ENCODE measurements at places on chromosomes 6 and 20.

DNA sequence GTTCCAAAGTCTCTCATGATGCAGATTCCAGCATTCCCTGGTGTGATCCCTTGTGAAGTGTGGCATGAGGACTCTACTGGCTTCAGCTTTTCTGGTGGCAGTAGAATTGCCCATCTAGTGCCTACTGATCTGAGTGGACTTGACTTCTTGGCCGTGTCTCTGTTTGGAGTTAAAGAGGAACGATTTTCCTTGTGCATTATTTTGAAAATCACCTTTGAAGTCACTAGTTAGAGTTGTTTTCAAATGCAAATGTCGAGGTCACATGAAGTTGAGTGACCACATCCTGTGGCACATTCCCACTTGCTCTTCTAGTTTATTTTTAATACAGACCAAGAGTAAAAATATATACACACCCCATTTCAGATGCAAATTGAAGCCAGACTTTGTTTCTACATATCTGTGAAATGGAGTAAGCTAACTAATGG is 270.7 kb upstream of the TAB2 start:
- DNase-seq, result no peak

- no peak for DNase-seq
Observed at GRCh38 chr6:36098920-36099647, 31.2 kb upstream of the MAPK13 start.

DNA sequence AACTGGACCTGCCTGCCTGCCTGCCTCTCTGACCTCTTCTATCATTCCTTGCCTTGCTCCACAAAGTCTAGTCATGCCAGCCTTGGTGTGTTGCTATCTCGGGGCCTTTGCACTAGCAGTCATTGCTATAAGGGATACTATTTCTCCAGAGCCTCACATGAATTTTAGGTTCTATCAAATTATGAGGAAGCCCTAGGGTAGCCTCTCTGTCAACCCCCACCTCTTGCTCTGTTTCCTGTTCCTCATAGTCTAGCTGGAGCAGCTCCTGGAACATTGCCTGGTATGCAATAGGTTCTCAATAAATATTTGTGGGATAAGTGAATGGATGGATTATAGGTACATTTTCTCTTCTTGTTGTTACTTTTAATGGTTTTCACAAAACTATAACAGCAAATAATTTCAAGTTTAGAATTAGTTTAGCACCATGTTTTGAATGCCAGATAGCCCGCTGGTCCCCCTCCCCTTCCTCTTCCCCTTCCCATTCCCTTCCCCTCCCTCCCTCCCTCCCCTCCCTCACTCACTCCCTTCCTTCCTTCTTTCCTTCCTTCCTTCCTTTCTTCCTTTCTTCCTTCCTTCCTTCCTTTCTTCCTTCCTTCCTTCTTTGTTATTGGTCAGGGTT is 46.9 kb upstream of the DTNBP1 start:
- no peak for DNase-seq

GRCh38 chr20:8435285-8436035 is 303.4 kb downstream of the PLCB1 start:
- DNase-seq, result no peak

- peak; percentile 98 for DNase-seq
Observed at GRCh38 chr6:151451950-151452749, at the start of gene RMND1. Gene RMND1, minus strand, starts transcription at chr6:151452126. Its CDS starts 6,315 bp downstream, at chr6:151445811.

GRCh38 chr6:75368151-75368779 is 83.7 kb upstream of the TMEM30A start:
- DNase-seq, result no peak

DNA sequence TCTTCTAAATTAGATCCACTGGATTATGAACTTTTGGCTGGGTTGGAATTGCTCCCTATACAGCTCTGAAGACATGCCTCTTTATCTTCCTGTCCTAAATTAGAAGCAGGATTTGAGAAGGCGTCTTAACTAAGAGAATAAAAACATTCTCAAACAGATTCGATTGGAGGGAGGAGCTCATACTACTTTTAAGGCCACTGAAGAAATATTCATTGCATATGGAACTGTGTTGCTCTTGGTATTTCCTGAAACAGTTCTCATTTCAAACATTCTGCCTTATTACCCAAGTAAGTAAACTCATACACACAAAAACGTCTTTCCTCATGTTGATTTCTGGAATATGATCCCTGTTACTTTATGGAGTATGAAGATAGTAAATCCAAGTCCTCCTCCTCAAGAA is 519.7 kb upstream of the CDH4 start:
- no peak for DNase-seq

- no peak for DNase-seq
Observed at GRCh38 chr6:118501765-118502164, 46.3 kb upstream of the PLN start.

DNA sequence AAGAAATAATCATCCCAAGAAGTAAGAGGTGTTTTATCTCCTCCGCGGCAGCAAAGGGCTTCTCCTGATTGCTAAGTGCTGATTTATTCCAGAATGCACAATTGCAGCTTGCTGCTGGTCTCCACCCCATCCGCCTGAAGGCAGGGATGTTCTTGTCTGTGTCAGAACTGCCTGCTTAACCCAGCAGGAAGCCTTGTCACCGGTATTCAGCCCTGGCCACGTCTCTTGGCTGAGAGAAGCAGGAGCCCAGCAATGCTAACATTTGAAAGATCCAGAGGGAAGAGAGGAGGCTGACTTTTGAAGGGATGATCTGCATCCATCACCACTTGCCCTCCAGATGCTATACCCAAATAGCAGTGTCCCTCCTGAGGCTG is 4.2 kb downstream of the SCML4 start:
- DNase-seq, result no peak

DNA sequence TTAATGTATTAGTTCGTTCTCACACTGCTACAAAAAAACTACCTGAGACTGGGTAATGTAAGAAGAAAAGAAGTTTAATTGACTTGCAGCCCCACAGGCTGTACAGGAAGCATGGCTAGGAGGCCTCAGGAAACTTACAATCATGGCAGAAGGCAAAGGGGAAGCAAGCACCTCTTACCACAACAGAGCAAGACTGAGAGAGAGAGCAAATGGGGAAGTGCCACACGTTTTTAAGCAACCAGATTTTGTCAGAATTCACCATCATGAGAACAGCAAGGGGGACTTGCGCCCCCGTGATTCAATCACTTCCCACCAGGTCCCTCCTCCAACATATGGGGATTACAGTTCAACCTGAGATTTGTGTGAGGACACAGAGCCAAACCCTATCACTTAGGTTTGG is 70.8 kb upstream of the SRSF6 start:
- DNase-seq, result no peak

- DNase-seq, result no peak
Observed at GRCh38 chr6:85798931-85799652, 156.4 kb upstream of the SYNCRIP start.

DNA sequence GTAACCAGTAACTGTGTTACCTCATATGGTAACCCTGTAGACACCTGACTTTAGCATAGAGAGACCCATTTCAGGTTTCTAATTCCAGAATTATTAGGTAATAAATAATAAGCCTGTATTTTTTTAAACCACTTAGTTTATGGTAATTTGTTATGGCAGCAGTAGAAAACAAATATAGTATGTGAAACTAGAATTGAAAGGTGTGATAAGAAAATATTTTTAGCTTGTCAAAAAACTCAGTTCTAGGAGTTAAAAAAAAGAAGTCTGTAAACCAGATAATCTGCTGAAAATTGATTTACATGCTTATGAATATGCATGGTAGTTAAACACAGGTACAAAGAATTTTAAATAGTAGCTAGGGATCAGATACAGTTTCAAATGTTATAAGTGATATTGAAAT is 695.0 kb upstream of the GJE1 start:
- no peak for DNase-seq
